ENCODE measurements at places on chromosomes 1 and 21. TPM values are rescaled to one million over a fixed set of nuclear protein-coding genes. Genes with fewer than 3 reads are reported as not detected.

DNA sequence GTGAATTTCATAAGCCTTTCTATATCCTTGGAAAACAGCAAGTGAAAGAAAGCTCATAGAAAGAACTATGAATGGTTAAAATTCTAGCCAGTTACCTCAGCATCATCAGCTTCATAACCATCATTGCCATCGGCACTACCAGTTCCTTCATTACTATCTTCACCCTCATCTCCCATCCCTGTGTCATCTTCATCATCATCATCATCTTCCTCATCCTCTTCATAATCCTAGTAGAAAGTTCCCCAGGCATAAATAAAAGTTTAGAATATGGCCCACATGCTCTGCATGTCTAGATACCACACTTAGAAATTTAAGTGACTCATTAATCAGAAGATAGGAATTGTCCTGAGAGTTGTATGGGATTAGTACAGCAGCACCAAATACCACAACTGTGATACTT is 49.0 kb downstream of the TPR start:
- no peak for DNase-seq

The NUP210L gene
- not detected for polyA plus RNA-seq

DNA sequence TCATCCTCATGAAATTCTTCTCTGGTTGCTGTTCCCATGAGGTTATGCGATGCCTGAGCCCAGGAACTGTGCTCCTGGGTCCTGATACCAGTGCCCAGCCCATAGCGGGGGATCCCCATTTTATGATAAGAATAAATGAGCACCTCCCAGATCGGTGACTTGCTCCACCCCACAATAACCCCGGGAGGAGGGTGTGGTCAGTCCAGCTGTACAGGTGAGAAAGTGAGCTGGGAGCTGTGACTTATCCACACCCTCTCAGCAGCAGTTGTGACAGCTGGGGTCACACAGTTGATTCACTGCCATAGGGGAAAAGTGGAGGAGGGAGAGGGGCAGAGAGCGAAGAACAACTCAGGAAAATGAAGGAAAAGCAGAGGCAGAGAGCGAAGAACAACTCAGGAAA is 33.4 kb downstream of the OR2G3 start:
- DNase-seq = no peak

The CCDC17 gene
- 0.29 TPM for polyA plus RNA-seq

DNA sequence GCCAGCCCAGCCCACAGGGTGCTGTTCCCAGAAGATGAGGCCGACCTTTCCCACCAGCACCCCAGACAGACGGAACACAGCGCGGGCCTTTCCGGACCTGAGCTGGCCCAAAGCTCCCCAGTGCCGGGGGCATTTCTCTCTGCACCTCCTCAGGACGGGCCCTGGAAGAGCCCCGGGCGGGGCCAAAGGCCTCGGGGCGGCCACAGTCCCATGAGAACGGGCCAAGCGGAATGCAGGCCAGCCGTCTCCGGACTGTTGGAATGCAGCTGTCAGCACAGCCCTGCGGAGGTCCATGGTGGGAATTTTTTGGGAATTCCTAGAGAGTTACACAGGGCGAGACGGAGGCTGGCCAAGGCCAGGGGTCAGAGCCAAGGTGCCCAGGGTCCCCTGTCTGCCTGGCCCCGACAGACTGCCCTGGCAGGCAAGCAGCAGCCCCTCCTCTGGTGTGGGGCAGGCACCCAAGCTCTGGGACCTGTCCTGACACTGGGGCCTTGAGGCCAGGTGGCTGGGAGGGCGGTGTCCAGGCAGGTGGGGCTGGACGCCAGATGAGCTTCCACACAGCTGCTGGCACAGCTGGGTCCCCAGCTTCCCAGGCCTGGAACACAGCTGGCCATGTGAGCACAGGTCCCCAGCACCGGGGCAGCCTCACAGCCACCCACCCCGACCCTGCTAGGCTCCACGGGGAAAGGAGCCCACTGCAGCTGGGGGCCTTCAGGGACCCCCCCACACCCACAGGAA is 63.0 kb downstream of the MEGF6 start:
- DNase-seq = no peak

The PYHIN1 gene
- polyA plus RNA-seq = not detected

GRCh38 chr1:88655685-88656299 is 28.3 kb upstream of the PKN2 start:
- peak; percentile 1 for DNase-seq

The TMOD4 gene
- 0.16 TPM for polyA plus RNA-seq

GRCh38 chr1:24898152-24898908 is 31.7 kb downstream of the RUNX3 start:
- no peak for DNase-seq

- DNase-seq = no peak
Measured at GRCh38 chr1:209268479-209268878, 315.0 kb upstream of the CAMK1G start.

DNA sequence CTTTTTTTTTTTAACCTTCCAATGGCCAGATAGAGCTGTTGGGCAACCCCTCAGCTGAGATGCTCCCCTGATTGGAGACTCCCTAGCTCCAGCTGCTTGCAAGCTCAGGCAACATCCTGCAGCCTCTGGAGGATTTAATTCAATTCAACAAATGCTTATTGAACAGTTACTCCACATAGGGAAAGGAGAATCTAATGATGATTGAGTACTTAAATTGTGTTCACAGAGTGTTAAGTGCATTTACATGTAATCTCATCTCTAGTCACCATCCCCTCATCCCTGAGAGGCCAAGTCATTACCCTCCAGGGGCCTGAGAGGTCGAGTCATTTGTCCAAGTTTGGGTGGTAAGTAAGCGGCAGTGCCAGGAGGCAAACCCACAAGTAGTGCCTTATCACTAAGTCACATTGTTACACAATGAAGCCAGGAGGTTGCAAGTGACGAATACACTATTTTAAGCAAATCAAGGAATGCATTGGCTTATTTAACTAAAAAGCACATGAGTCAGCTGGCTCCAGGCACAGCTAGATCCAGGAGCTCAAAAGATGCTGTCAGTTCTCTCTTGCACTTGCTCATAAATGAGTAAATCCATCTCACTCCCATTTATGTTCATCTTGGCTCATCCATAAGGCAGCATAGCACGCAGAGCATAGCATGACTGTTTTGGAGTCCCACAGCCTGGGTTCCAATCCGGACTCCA is 64.3 kb downstream of the OPTC start:
- peak; percentile 100 for DNase-seq

- no peak for DNase-seq
Measured at GRCh38 chr1:157007306-157007705, 38.2 kb downstream of the ARHGEF11 start.

DNA sequence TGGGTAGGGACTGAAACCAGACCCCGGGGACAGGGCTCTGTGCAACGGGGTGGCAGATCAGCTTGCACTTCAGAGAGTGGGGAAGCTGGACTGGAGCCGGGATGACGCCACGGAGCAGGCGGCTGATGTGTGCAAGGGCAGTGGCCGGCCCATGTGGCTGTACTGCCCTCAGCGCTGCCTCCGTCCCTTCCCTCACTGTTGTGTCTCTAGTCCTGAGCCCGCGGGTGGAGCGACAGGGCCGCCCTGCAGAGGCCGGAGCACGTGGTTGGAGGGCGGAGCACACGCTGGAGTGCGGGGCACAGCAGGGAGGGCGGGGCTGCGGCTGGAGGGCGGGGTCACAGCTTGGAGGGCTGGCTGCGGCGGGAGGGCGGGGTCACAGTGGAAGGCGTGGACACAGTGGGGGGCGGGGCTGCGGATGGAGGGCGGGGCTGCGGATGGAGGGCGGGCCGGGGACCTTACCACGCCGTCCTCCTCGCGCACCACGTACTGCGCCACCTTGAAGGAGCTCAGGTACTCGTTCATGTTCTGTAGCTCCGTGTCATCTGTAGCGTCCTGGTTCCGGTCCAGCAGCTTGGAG is 52.4 kb downstream of the CHD5 start:
- no peak for DNase-seq

GRCh38 chr1:53619367-53620060 is 119.5 kb downstream of the GLIS1 start:
- no peak for DNase-seq

- DNase-seq = no peak
Measured at GRCh38 chr1:30140566-30140965, 582.8 kb downstream of the MATN1 start.

The DCDC2B gene
- polyA plus RNA-seq = not detected

The RUNX3 gene
- polyA plus RNA-seq = 0.54 TPM

The C8B gene
- polyA plus RNA-seq = not detected

- no peak for DNase-seq
Measured at GRCh38 chr1:154735061-154735803, 127.2 kb upstream of the ADAR start.

- DNase-seq = no peak
Measured at GRCh38 chr1:226714148-226714547, 24.9 kb downstream of the ITPKB start.

The FCRL5 gene
- polyA plus RNA-seq = not detected

DNA sequence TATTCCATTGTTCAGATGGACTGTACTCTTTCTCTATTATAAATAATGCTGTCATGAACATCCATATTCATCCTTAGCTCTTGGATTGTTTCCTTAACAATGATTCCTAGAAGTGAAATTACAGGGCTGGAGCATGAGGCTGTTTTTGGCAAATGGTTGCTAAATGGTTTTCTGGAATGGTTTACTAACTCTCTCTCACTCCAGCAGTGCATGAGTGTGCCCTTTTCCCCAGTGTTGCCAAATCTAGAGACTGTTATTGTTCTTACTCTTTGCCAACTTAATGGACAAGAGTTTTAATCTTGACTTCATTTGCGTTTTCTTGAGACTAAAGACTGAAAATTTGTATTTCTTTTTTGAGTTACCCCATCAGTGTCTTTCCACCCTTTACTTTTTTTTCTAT is 113.0 kb downstream of the PAPPA2 start:
- no peak for DNase-seq

The TDRD10 gene
- not detected for polyA plus RNA-seq

- no peak for DNase-seq
Measured at GRCh38 chr1:40399984-40400704, 26.6 kb downstream of the SMAP2 start.

- no peak for DNase-seq
Measured at GRCh38 chr1:159900755-159901360, 893 bp upstream of the CFAP45 start.

The ATP6V0B gene
- 186 TPM for polyA plus RNA-seq

DNA sequence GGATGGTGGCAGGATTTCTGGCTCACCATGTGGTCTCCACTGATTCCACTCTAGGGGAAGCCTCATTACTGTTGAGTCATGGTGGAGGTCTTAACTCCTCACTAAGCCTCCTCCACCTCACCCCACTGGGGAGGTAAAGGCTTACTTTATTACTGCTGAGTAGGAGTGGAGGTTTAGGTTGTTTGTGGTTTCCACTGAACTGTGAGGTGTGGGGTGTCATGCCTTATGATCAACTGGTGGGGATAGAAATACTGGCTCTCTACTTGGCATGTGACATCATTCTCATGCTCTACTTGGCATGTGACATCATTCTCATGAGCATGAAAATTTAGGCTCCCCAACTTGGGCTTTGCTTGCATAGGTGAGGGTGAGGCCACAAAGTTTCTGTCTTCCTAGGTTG is 35.6 kb downstream of the COL6A1 start:
- no peak for DNase-seq

The CD1C gene
- polyA plus RNA-seq = not detected

GRCh38 chr1:177122461-177123251 is 41.9 kb downstream of the ASTN1 start:
- DNase-seq = no peak

GRCh38 chr21:17784180-17784598 is 35.0 kb downstream of the C21orf91 start:
- DNase-seq = no peak

DNA sequence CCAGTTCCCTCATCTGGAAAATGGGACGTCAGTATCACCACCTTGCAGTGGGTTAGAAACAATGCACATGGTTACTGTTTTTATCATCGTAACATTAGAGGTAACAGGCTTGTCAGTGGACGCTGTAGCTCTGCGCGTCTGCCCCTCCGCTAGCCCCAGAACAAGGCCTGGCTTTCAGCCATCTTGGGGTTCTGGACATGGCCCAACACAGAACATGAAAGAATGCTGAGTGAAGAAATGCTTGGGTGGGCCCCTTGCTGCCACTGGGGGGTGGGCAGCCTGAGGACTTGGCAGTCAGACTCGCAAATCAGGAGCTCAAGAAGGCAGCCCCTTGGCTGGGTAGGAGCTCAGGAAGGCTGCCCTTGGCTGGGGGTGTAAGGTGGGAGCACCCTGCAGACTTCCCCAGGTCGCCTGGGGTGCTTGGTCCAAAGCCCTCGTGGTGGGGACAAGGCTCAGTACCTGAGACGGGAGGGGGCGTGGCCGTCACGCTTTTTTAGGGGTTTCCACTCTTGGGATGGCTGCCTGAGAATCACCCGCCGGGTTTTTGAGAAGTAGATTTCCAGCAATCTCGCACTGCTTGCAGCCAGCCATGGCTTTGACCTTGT is 51.7 kb downstream of the SLC37A1 start:
- DNase-seq = no peak

DNA sequence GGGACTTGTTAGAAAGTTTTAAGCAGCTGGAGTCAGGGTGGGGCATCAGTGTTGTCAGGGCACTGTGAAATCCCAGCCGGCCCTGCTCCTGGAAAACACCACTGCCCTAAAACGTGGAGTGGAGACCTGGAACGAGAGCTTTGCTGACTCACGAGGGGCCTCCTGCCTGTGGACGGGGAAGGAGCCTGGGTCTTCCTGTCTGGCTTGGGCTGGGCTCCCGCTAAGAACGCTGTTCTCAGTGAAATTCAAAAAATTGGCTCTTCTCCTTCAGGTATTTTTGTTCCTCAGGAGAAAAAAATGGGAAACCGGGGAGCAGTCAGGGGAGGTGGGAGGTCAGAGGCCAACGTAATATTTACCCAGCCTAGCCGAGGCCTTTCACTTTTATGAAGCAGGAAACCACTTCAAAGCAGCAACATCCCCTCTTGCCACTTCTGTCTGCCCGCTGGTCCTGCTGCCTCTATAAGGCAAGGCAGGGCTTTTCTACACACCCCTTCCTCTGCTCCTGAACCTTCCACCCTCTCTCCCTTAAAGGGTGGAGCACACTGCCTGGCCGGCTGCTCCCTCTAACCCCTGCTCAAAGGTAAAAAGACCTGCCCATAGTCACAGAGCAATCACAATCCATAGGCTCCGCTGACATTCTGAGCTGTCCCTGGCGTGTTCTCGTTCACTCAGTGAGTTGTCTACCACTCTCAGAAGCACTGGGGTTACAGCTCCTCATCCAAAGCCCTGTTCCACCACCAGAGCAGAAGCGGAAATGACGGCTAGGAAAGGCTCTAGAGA is 8.0 kb downstream of the PLXNA2 start:
- DNase-seq = no peak

The NR1I3 gene
- polyA plus RNA-seq = not detected

The PRAMEF11 gene
- not detected for polyA plus RNA-seq

The RIMS3 gene
- polyA plus RNA-seq = 0.59 TPM

- DNase-seq = no peak
Measured at GRCh38 chr1:185734929-185735700, 924 bp downstream of the HMCN1 start.

DNA sequence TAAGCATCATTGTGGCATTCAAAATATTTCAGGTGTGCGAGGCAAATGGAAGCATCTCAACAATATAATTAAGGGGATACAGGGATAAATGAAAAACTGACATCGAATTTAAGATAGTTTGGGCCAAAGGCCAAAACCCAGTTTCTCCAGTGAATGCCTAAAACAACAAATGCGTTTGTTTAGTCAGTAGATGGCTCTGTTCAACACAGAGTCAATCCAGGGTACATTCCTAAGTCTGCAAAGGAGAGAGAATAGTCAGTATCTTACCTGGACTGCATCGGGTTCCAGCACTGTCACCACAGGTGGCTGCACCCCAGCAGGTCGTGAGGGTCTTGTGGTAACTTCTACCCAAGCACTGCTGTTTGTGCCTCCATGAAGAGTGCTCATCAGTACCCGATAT is 321.1 kb downstream of the KCTD3 start:
- no peak for DNase-seq

The MLLT11 gene
- polyA plus RNA-seq = 4.1 TPM
